Activated CD4-positive, alpha-beta T cell treated with anti-CD3 and anti-CD28 coated beads, Interleukin-2, amount 10 ng/mL, durations not matched to agents 7 days and 5 days (primary cell): ENCODE measurements at places on chromosomes 11 and 22.

DNA sequence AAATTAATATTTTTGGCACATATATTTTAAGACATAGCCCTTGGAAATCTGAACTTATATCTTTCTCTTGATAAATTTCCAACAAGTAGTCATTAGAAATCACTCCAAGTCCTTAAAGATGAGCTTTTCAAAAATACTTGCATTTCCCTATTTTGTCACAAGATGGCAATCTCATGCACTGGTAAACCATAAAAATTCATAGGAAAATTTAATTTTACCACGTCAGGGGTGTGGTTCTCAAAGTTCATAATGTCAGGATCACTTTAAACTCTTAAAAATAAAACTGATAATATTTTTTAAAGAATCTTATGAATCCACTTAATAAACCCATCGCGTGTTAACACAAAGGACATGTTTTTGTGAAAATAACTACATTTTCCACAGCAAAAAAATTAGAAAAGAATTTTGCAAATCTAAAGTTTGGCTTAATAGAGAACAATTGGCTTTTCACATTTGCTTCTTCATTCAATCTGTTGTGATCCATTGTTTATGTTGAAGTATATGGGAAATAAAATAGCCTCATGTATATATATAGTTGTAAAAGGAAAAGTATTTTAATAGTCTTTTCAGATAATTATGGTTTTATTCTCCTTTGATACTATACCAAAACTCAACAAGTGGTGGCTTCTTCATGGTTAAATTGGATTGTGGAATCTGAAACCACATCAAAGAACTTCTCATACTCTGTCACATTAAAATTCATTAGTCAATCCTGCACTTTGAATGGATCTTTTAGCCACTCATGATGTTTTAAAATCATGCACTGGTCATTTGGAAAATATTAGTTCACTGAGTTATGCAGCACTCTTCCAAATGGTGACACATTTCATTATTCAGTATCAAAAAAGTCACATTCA, 169.1 kb downstream of the CADM1 start:
- no peak for DNase-seq

GRCh38 chr11:25742800-25743199, 589.1 kb upstream of the ANO3 start:
- DNase-seq = no peak

GRCh38 chr22:45263463-45264269, 21.1 kb upstream of the UPK3A start:
- no peak for DNase-seq

- no peak for DNase-seq
These were observed 140.3 kb downstream of the PKNOX2 start for GRCh38 chr11:125304876-125305275.

GRCh38 chr11:21564095-21564494, 628.8 kb upstream of the ANO5 start:
- DNase-seq = no peak
